ENCODE measurements at places on chromosomes 7 and 10. TPM values are rescaled to one million over a fixed set of nuclear protein-coding genes. Genes with fewer than 3 reads are reported as not detected.

The ZC3HAV1L gene
- 9.6 TPM for total RNA-seq

The ABCB4 gene
- 0.60 TPM for total RNA-seq

The TEX47 gene
- not detected for total RNA-seq

DNA sequence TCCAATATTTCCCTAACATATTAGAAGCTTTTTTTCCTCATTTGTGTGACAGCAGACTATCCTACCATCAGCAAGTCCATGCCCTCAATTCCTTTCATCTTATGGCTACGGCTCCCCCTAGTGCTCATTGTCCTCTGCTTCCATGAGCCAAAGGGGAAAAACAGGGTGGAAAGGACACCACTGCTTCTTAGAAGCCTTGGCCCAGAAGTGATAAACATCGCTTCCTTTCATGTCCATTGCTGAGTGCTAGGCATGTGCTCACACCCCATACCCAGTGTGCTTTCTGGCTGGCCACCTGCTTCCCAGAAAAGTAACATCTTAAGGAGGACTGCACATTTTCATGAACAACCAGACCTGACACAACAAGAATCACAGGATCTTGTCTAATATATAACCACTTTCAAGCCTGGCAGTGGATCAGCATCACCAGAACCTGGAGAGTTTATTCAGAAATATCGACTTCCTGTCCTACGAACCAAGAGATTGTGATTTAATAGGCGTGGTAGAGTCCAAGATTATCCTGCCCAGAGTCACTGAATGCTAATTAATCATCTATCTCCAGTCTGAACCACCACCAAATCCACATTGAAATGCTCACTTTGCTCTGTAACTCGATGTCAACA lies 650.5 kb upstream of the SORCS1 start:
- DNase-seq: peak; percentile 90
- H3K4me1 ChIP-seq: peaks cover 6% of the 10 kb centered on the region
- H3K4me3 ChIP-seq: no peak overlapping the region
- H3K27me3 ChIP-seq: no peaks in the 10 kb centered on the region
- no peaks in the 10 kb centered on the region for H3K36me3 ChIP-seq

- H3K4me3 ChIP-seq: peak overlapping the region; percentile 67
- H3K27ac ChIP-seq: no peak overlapping the region
- DNase-seq: no peak
Measured at GRCh38 chr10:74575191-74575720, 251.1 kb upstream of the KAT6B start.

The NEUROG3 gene
- total RNA-seq: not detected

DNA sequence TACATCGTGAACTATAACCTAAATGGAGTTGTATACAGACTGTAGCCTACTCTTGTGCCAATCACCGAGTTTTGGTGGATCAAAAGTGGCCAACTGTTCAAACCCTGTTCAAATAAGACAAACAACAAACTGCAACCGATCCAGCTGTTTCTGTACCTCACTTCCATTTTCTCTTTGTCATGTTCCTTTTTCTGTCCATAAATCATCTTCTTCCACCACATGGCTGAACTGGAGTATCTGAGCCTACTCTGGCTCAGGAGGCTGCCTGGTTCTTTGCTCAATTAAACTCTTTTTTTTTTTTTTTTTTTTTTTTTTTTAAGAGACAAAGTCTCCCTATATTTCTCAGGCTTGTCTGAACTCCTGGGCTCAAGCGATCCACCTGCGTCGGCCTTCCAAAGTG lies 59.0 kb upstream of the NPVF start:
- H3K4me3 ChIP-seq: no peak overlapping the region
- DNase-seq: no peak
- no peaks in the 10 kb centered on the region for H3K27me3 ChIP-seq
- no peaks in the 10 kb centered on the region for H3K36me3 ChIP-seq
- H3K27ac ChIP-seq: no peak overlapping the region

DNA sequence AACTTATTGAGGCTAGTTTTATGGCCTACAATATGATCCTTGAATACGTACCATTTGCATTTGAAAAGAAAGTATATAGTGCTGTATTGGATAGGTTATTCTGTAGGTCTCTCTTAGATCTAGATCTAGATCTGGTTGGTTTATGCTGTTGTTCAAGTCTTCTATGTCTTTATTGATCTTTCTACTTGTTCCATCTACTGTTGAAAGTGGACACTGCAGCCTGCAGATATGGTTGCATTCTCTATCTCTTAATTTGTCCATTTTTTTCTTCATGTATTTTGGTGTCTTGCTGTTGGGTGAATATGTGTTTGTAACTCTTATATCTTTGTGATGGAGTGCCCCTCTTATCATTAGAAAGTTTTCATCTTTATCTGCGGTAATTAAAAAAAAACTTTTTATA lies 139.4 kb upstream of the PCDH15 start:
- no peaks in the 10 kb centered on the region for H3K27me3 ChIP-seq
- no peak overlapping the region for H3K4me3 ChIP-seq
- no peak overlapping the region for H3K27ac ChIP-seq
- DNase-seq: no peak
- H3K36me3 ChIP-seq: no peaks in the 10 kb centered on the region

Measured in endodermal cell (in vitro differentiated cells).